Left ventricle myocardium inferior (tissue), 1 donor: ENCODE measurements at places on chromosomes 6 and 20.

- no peak for DNase-seq
Measured at GRCh38 chr6:116405652-116406356, 35.1 kb downstream of the DSE start.

- DNase-seq, result no peak
Measured at GRCh38 chr6:34574647-34575293, 18.6 kb upstream of the SPDEF start.

GRCh38 chr20:48257833-48258232 lies 472.6 kb upstream of the SULF2 start:
- no peak for DNase-seq

- DNase-seq, result no peak
Measured at GRCh38 chr20:50873585-50873984, 57.7 kb downstream of the ADNP start.

- DNase-seq, result no peak
Measured at GRCh38 chr6:42136508-42137193, 5.8 kb downstream of the C6orf132 start.

DNA sequence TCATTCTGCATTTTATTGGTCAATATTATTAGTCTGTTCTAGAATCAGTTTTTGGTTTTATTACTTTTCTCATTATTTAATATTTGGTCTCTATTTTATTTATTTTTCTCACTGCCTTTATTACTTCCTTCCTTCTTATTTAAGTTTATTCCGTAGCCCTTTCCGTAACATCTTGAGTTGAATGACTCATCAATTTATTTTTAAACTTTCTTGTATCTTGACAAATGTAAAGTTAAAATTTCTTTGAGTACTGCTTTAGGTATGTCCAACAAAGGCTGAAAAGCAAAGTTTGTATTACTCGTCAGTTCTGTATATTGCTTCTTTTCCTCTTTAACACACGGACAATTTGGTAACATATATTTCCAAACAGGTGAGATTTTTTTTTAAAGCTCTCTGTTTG lies 192.0 kb downstream of the CD109 start:
- no peak for DNase-seq

- DNase-seq, result peak; percentile 33
Measured at GRCh38 chr6:139510040-139510790, 135.8 kb upstream of the CITED2 start.

DNA sequence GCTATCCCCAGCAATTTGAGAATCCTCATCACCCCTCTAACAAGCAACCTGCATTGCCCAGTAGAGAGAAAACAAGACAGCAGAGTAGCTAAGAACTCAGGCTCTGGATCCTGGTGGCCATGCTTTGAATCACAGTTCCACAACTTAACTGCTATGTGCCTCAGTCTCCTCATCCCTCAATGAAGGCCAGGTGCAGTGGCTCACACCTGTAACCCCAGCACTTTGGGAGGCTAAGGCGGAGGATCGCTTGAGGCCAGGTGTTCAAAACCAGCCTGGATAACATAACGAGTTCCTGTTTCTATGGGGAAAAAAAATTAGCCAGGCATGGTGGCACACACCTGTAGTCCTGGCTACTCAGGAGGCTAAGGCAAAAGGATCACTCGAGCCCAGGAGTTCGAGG lies 23.7 kb downstream of the BACH2 start:
- DNase-seq, result no peak

DNA sequence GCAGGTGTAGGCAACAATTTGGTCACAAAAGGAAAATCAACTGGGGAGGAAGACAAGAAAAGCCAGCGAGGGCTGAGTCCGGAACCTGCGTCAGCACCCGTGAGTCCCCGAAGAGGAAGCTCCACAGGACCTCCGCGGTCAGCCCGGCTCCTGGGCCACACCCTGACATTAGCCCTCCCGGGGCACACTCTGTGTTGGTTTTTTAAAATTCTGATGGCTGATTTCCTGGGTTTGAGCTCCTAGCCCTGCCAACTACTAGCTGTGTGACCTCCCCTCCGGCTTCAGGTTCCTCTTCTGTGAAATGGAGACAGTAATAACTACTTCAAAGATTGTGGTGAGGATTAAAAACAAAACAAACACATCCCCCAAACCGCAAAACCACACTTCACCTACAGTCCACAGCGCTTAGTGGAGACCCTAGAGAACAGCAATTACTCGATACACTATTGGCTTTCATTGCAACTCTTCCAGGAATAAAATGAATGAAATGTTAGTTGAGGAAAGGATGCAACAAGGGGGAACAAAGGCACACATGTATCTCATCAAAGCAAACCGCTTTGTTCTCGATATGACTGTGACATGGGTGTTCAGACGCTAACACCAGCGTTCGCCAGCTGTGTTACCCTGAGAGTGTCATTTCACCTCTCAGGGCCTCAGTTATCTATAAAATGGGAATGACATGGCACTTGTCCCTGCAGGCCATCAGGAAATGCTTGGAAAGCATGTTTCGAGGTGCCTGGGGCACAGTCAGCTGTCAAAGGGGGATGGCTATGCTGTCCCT lies 985 bp downstream of the ZBP1 start:
- peak; percentile 63 for DNase-seq

GRCh38 chr6:127186889-127187288 lies 68.4 kb downstream of the RSPO3 start:
- peak; percentile 78 for DNase-seq

DNA sequence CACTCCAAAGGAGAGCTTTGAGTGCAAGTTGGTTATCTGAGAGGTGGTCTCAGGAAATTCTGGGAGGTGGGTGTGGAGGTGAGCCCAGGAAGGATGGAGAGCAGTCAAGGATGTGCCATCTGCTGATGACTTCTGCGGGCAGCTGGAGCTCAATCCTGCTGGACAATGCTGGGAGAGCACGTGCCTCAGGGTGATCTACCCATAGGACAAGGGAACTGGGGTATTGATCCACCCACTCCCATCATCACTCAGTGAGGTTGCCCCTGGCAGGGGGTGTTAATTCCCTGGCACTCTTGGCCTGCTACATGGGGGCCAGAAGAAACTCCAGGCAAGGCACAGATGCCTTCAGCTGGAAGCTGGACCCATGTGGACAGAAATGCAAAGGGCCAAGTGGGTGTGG lies 7.1 kb upstream of the ZBP1 start:
- DNase-seq, result no peak

GRCh38 chr6:160362556-160362955 lies 14.4 kb downstream of the SLC22A3 start:
- no peak for DNase-seq

DNA sequence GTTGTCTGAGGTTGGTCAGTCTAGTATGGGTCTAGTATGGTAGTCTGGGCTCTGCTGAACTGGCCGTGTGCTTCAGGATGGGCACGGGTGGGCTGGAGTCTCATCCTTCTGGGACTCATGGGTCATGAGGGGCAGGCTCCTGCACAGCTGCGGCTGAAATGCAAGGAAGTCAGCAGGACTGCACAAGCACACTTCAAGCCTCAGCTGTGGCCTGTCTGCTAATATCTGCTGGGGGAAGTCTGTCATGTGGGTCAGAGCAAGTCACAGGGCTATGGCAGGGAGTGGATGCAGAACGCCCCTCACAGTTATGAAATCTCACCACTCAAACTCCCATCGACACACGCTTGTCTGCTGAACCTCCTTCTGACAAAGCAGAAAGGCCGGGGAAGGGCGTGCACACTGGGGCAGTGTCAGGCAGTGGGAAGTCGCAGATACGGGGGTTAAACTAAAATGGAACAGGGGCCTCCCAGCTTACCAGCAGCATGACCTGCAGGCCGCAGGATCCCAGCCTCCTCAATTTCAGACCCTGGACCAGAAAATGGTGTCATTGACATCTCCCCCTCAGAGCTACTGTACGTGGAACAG lies 229.5 kb downstream of the SMOC2 start:
- no peak for DNase-seq

- no peak for DNase-seq
Measured at GRCh38 chr6:45514454-45515230, 136.9 kb upstream of the SUPT3H start.
